ENCODE measurements at places on chromosomes 13 and 19. TPM values are rescaled to one million over a fixed set of nuclear protein-coding genes. Genes with fewer than 3 reads are reported as not detected.

The ZNF320 gene
- 26.9 TPM for total RNA-seq

DNA sequence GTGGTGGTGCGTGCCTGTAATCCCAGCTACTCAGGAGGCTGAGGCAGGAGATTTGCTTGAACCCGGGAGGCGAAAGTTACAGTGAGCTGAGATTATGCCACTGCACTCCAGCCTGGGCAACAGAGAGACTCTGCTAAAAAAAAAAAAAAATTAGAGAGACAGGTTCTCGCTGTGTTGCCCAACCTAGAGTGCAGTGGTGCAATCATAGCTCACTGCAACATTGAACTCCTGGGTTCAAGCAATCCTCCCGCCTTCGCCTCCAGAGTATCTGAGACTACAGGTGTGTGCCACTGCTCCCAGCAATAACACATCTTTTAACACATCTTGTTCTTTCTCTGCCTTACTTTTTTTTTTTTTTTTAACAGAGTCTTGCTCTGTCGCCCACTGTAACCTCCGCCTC, 32.7 kb downstream of the CLEC17A start:
- no peak for DNase-seq

DNA sequence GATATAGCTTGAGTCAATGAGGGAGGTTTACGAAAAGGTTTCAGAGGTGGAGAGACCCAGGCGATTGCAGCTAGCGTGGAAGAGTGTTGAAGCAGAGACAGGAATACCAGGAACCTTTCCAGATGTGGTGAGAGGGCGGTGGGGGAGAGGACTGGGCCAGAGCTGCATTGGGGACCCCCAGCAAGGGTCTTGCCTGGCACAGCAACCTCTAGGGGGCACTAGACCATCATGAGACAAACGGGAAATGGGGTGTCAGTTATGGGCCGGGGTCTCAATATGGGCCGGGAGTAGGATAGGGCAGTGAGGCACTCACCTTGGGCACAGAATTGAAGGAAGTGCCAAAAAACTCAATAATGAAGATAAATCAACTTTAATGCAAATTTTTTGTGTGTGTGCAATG, 2.1 kb upstream of the LRP3 start:
- DNase-seq = no peak

The ZNF836 gene
- total RNA-seq = 11.9 TPM

DNA sequence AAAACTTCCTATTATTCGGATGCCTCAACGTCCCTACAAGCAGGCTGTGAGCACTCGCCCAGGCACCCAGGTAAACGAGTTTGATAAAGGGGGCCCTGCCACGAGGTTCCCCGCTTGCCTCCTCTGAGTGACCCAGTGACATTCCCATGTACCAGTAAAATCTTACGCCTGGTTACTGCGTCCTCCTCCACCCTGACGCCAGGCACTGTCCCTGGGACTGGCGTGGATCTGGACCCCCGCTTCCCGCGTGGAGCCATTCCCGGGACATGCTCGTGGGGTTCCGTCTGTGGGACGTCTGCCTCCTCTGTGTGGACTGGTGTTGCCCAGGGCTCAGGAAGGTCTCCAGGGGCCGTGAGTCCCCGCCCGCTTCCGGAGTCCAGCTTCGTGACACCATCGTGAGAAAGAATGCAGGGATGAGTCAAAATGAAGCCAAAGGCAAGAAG, 407 bp upstream of the ZNF550 start:
- no peak for DNase-seq

The RFPL4A gene
- total RNA-seq = not detected

DNA sequence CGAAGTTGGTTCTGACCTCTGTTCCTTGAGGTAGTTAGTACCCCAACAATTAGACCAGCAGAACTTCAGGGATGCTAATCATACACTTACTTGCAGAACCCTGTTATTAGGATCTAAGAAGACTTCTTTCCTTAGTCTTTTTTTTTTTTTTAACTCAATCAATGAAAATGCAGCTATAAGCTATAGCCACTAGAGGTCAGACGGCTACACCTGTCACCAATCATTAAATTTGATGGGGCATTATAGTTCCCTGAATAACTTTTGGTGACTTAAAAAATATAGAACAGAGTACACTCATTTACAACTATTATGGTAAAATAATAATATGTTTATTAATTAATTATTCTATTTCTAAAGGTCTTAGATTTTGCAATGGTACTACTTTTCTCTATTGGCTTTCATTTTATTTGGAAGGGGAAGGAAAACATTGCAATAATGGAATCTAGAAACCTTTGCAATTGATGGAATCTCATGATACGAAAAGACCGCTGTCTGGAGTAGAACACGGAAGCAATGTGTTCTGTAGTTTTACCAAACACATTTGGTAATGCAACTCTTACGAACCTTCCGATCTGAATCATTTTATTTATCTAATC, 483.2 kb downstream of the DIAPH3 start:
- no peak for DNase-seq

Data from neural crest cell (in vitro differentiated cells).